Cardiac muscle cell (in vitro differentiated cells and primary cell): ENCODE measurements at places on chromosomes 1 and 21.
A peak's percentile ranks its signal among the peaks of the same experiment; 100 is the strongest.

DNA sequence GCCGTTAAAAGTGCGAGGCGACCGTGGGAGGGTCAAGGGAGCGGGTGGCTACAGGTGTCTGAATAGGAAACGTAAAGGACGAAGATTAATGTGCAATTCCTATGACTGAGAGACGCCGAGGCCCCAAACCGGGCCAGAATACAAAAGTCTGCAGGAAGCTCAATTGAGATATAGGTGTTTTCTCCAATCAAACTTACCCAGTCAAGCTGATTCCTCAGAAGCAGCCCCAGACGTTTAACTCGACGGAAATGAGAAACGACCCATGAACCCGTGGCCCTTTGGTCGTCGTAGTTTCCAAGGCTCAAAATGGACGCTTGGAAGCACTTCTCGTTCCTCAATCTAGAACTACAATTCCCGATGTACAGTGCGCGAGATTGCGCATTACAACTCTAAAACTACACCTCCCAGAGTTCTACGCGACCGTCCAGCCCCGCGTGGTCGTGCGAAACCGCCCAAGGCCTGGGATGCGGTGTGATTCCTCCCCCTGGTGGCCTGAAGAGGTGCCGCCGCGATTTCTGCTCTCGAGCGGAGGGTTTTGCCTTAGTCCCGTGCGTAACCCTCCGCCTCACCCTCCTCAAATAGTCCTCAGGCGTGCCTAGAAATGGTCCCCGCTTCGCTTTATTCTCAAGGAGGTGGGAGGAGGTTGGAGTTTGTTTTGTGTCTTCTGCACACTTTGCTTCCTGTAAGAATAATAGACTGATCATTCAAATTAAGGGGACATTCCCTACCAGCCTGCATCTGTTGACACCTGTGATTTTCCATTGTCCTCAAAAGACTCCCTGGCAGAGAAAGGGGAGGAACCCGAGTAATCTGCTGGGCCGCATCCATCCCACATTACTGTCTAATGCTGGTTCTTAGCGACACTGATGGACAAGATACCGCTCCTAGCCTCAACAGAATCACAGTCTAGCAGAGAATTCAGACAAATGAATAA is at the start of gene PAFAH2:
Gene PAFAH2, minus strand, starts transcription at position 236 of the 934 bp plus-strand sequence. CDS start 7,247 bp downstream, outside the sequence.
- peaks cover 21% of the 10 kb centered on the region for H3K4me1 ChIP-seq
- no peaks in the 10 kb centered on the region for H3K36me3 ChIP-seq
- peak within 1 kb of the TSS; percentile 50 for H3K4me3 ChIP-seq
- peak; percentile 99 for DNase-seq

DNA sequence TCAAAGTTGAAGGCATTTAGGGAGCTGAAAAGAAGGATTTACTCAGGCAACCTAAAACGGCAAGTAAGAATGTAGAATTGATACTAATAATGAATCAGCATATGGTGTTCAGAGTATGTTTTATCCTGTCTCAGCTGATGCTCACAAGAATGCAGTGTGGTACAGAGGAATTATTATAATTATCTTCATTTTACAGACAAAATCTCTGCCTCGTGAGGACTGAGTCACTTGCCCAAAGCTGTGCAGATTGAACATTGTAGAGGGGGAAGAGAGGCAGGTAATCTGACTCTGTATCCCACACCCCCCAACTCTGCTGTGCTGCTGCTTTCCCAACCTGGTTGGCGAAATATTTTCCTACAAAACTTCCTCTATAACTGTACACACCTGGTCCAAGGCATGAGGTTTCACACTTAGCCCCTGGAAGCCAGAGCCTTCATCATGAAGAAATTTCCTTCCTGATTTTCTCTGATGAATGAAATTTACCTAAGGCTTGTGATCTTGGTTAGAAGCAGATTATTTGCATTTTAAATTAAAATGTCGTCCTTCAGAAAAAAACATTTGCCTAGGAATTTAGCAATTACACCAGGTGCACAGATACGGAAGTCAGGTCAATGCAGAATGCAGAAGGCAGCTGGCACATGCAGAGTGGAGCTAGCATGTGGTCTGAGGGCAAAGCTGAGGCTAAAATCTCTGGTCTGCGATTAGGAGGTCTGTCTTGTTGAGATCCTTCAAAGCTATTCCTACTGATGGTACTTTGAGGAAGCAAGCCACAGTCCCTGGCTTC is 52.8 kb downstream of the DPT start:
- peaks cover 4% of the 10 kb centered on the region for H3K4me1 ChIP-seq
- H3K27me3 ChIP-seq = no peaks in the 10 kb centered on the region
- no peak overlapping the region for H3K4me3 ChIP-seq
- no peaks in the 10 kb centered on the region for H3K36me3 ChIP-seq
- no peak for DNase-seq

GRCh38 chr1:50959303-50959912 is 659 bp downstream of the FAF1 start:
- H3K27ac ChIP-seq = peak overlapping the region; percentile 84
- peaks cover 3% of the 10 kb centered on the region for H3K4me1 ChIP-seq
- H3K4me3 ChIP-seq = peak overlapping the region; percentile 93
- H3K36me3 ChIP-seq = no peaks in the 10 kb centered on the region

GRCh38 chr1:171480035-171480434 is 5.3 kb upstream of the PRRC2C start:
- H3K36me3 ChIP-seq = no peaks in the 10 kb centered on the region
- no peaks in the 10 kb centered on the region for H3K27me3 ChIP-seq
- H3K4me1 ChIP-seq = peaks cover 3% of the 10 kb centered on the region

DNA sequence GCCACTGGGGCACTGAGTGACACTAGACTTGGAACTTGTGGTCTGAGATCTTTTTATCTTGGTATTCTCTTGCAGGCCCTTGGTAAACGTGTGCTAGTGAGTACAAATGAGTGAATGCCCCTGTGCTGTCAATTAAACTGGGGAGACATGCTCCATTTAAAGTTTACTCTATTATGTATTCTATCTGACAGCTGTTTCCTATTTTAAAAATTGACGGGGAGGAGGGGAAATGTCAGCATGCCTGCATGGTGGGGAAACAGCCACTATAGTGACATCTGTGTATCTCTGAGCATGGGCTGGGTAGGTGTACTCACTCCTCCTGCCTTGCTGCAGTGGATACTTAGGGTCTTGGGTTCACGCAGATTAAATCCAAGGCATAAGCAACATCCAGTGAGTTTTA is 59.0 kb upstream of the IKBKE start:
- no peaks in the 10 kb centered on the region for H3K27me3 ChIP-seq
- peak overlapping the region; percentile 14 for H3K27ac ChIP-seq
- no peak for DNase-seq
- no peak overlapping the region for H3K4me3 ChIP-seq
- no peaks in the 10 kb centered on the region for H3K36me3 ChIP-seq

GRCh38 chr1:228212415-228212965 is 4.6 kb downstream of the OBSCN start:
- H3K27me3 ChIP-seq = no peaks in the 10 kb centered on the region
- H3K36me3 ChIP-seq = peaks cover 28% of the 10 kb centered on the region
- no peak overlapping the region for H3K4me3 ChIP-seq
- H3K27ac ChIP-seq = no peak overlapping the region

DNA sequence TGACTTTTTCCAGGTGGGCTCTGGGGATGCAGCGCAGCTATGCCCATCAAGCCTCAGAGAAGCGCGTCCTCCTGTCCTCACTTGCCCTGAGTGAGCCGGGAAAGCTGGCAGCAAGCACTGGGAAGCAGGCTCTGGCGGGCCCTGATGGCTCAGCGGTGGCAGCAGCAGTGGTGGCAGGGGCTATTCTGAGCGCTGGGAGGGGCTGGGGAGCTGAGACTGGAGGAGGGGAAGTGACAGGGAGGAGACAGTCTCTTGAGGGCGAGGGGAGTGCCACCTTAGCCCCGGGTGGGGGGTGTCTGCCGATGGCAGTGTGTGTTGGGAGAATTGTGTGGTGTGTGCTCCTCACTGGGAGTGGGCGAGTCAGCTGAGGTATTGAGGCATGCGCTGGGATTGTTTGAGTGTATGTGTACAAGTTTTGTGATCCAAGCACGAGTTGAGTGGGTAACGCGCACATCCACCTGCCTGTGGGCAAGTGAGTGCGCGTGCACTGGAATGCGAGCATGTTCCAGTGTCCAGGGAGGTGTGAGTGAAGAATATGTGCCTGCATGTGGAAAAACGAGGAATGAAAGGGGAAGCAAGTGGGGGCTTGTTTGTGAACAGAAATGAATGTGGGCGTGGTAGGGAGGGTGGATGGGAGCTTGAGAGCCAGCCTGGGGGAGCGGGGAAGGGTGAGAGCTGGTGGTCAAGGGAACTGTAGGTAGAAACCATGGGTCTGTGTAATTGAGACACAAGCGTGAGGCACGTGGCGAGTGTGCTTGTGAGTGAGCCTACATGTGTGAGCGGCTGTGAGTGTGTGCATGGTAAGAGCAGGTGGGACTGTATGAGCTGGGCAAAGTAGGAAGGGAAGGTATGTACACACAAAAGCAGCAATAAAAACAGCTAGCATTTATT is 2.9 kb upstream of the FOXO6 start:
- no peaks in the 10 kb centered on the region for H3K36me3 ChIP-seq
- peak; percentile 52 for DNase-seq
- peaks cover 11% of the 10 kb centered on the region for H3K27me3 ChIP-seq
- peaks cover 36% of the 10 kb centered on the region for H3K4me1 ChIP-seq
- peak overlapping the region; percentile 8 for H3K27ac ChIP-seq

DNA sequence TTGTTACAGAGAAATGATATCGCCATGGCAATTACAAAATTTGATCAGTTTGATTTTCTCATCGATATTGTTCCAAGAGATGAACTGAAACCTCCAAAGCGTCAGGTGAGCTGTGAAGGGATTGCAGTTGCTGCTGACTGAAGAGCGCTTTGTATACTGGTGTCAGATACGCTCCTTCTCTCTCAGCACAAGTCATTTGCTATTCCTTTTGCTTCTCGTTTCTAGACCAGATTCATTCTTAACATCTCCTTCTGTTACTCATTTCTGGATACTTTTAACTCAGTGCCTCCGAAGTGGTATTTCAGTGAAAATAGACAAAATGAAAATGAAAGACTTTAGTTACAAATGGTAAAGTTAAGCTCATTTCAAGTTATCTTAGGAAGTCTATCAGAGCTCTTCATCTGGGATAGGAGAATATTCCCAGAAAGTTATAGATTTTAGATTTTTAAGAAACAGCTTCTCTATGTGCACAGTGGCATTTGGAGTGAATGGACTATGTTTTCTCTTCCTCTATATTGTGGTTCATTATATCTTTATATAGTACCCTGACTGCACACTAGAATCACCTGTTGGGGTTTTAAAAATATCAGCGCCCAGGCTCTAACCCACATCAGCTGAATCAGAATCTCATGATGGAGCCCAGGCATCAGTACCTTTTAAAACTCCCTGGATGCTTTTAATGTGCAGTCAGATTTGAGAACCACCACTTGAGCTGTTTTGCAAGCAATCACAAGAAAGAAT is 30.3 kb upstream of the KCNQ4 start:
- H3K4me1 ChIP-seq = no peaks in the 10 kb centered on the region
- no peak overlapping the region for H3K27ac ChIP-seq
- no peak overlapping the region for H3K4me3 ChIP-seq

DNA sequence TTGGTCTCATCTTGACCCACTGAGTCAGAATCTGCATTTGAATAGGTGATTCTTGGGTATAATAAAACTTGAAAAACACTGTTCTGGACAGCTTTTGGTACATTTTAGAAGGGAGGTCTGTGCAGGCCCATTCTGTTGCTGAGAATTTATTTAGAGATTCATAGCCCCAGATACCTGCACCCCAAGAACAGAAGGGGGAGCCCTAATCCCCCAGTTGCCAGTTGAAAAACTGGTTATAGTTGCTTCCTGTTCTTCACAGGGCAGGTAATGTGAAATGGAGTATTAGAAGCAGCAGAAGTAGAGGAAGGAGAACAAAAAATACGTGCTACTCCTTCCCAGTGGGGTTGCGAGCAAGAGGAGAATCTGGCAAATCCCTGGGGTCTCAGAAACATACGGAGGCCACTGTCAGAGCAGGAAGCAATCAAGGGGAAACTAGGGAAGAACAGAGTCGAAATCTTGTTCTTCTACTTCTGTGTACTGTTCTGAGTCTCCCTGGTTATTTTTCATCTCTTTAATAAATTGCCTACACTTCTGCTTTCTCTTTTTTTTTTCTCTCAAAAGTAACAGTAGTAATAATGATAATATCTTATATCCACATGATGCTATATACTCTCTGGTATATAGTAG is 4.6 kb upstream of the CLCA2 start:
- no peaks in the 10 kb centered on the region for H3K27me3 ChIP-seq
- H3K4me1 ChIP-seq = peaks cover 14% of the 10 kb centered on the region
- DNase-seq = peak; percentile 61
- no peaks in the 10 kb centered on the region for H3K36me3 ChIP-seq
- no peak overlapping the region for H3K27ac ChIP-seq

- no peaks in the 10 kb centered on the region for H3K4me1 ChIP-seq
- no peaks in the 10 kb centered on the region for H3K36me3 ChIP-seq
- no peak overlapping the region for H3K4me3 ChIP-seq
- no peaks in the 10 kb centered on the region for H3K27me3 ChIP-seq
- no peak for DNase-seq
Observed at GRCh38 chr1:96388421-96389310, 332.9 kb upstream of the PTBP2 start.

DNA sequence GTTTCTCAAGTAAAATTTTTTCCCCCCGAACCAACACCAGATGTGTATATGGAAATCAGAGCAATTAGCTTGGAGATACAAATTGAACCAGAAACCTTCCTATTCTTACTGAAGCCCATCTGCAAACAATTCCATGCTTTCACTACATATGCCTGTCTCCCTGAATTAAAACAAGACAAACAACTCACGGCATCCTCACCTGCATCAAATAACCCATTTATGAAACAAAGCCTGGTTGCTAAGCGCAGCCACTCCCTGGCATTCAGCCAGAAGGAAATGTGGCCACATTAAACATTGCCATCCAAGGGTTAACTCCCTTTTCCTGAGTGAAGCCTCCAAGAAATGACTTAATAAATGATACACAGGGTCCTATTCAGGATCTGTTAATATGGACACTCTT is 55.3 kb downstream of the APP start:
- H3K36me3 ChIP-seq = no peaks in the 10 kb centered on the region
- H3K4me1 ChIP-seq = peaks cover 10% of the 10 kb centered on the region
- H3K27me3 ChIP-seq = no peaks in the 10 kb centered on the region
- H3K4me3 ChIP-seq = no peak overlapping the region
- H3K27ac ChIP-seq = no peak overlapping the region
- DNase-seq = no peak

DNA sequence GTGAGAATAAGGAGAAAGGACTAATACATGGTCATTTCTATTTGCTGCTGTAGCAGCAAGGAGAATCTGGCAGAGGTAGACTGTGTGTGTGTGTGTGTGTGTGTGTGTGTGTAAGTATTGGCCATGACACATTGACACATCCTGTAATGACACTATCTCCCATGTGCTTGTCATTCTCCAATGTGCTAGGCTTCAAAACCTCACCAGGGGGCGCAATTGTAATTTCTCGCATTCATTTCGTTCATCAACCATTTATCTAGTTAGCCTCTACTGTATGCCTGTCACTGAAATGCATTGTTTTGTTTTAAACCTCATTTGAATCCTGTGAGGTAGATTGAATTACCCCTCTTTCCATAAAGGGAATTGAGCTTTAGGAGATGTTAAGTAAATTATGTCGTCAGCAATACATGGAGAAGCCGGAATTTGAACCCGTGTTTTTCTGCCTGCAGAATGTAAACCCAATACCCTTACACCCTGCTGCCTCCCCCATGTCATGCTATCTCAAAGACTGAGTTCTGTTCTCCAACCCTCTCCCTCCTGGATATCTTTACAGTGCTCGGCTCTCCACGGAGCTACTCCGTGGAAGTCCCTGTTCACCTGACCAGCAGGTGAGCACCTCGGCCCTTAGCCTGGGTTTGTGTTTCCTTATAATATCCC is 100.8 kb downstream of the UCK2 start:
- H3K36me3 ChIP-seq = no peaks in the 10 kb centered on the region
- no peaks in the 10 kb centered on the region for H3K27me3 ChIP-seq
- peak; percentile 58 for DNase-seq
- H3K4me1 ChIP-seq = no peaks in the 10 kb centered on the region
- H3K27ac ChIP-seq = no peak overlapping the region
